ENCODE measurements at places on chromosomes 16 and 17.

- DNase-seq = no peak
Observed at GRCh38 chr17:53133876-53134275, 688.9 kb upstream of the KIF2B start.

DNA sequence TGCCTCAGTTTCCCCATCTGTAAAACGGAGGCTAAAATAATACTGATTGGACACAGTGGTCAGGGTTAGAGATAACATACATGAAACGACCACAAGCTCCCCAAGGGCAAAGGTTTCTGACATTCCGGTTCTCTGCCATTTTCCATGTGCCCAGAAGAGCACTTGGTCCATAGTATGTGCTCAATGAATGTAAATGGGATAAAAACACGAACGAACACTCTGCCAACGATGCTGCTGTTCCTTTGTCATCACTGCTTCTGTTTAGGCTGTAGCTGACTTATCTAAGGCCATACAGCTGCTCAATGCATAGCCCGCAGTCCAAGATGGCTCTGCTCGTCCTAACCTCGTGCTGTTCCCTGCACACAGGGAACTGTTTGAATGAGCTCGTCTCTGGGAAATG lies 102.0 kb downstream of the RMI2 start:
- DNase-seq = no peak

- DNase-seq = no peak
Observed at GRCh38 chr16:74862743-74863244, 88.2 kb upstream of the FA2H start.

GRCh38 chr17:6654841-6655731 lies 3.5 kb downstream of the C17orf100 start:
- DNase-seq = no peak

DNA sequence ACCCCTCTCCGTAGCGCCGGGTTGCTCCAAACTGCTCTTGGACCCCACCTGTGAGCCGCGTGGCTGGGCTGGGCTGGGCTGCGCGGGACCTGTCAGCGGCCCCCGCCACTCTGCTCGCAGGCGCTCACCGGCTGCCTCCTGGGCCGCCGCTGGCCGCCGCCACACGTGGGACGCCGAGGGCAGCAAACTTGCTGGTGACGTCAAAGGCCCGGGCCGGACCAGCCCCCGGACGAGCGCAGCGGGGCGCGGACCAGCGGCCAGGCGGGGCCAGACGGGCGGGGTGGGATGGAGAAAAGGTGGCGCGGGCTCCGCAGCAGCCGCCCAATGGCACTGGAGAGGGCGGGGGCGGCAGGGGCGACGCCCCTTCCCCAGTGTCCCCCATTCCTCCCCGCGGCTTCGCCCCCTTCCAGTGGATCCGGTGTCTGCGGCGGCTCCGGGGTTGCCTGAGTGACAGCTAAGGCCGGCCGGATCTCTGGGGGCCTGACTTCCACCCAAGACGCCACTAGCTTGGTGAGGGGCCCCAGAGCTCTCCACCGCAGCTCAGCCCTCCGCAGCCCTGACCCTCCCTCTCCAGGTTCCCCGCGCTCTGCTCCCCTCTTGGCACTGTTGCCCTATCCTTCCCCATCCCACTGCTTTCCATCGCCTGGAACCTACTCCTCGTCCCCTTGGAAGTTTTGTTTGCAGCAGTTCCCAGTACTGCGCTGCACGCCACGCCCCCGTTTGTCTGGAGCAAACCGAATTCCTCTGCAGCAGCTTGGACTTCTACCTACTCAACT lies at the start of gene HS3ST3A1:
Gene HS3ST3A1 (minus strand): TSS at position 154 of the 776 bp plus-strand sequence. CDS start 800 bp downstream, outside the sequence.
- no peak for DNase-seq

- no peak for DNase-seq
Observed at GRCh38 chr16:27241658-27242057, 26.9 kb downstream of the NSMCE1 start.

- no peak for DNase-seq
Observed at GRCh38 chr16:75111961-75112733, 4.4 kb downstream of the LDHD start.

GRCh38 chr17:35752945-35753764 lies at the start of gene GAS2L2:
Gene GAS2L2 (minus strand): TSS chr17:35753239. CDS start chr17:35752850, 389 bp downstream.
- no peak for DNase-seq

DNA sequence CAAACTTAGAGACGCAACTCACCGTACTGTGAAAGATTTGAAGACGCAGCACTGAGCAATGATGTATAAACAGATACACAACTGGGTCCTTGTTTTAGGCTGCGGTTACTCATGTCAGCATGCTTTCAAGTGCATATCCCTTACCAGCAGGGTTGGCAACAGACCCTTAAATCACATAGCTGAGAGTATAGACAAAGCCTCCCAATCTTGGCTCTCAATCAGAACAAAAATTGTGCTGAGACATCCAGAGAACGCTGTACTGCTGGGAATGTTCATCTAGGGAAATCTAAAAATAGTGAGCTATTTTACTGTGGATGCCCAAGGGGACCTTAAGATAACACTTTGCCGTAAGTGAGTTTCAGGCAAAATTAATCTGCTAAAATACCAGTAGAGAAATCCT lies 84.4 kb upstream of the NUDT7 start:
- DNase-seq = no peak

DNA sequence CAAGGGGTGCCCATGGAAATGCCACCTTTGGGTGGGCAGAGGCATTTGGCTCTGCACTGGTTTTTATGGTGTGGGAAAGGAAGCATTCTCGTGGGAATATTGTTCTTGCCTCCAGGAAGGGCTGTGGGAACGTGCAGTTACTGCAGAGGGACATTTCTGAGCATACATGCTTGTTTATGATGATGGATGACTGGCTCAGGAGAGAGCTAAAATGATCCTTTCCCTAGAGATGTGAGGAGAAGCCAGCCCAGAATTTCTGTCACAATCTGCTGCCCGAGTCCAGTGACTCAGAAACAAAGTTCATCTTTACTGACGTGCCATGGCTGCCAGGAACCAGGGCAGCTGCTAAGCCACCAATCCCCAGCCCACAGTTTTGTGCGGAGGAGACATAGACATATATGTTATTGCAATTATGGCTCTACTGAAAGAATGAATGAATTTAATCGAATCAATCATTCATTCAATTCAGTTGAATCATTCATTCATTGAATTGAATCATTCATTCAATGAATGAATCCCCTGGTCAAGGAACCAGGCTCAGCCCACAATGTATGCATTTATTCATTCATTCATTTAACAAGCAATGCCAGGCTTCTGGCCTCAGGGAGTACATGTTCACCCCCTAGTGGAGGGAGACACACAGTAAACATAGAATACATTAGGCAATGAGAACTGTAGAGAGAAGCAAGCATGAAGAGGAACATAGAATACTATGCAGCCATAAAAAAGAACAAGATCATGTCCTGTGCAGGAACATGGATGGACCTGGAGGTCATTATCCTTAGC lies 414.4 kb upstream of the HSBP1 start:
- DNase-seq = no peak

DNA sequence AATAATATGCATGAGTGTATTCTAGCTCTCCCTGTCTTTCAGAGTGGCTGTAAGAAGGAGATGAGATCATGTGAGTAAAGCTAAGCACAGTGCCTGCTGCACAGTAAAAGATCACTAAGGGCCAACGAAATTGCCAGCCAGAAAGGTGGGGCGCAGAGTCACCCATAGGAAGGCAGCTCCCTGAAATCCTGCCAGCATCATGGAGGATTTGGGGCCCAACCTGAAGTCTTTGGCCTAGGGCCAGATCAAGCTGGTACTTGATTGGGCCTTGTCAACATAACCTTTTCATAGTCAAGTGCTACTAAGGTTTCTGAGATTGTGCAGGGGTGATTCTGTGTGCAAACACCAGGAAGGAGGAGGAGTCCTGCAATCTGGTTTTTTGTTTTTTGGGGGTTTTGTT lies 16.5 kb downstream of the SCNN1B start:
- no peak for DNase-seq

GRCh38 chr17:76011951-76012350 lies 11.3 kb downstream of the CDK3 start:
- DNase-seq = no peak

DNA sequence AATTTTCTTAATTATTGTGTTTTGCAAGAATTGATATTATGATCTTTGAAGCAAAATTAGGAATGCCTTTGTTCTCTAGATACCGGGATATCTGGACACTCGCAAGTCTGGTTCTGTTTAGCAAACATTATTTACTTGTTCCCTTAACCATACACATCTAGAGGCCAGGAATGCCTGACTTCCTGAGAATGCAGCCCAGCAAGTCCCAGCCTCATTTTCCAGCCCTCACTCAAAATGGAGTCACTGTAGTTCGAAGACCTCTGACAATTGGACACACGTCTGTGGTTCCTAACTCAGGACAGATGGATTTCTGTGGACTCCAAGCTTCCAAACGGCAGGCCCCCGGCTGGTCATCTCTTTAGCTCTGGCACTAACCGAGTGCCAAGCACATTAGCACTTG lies 355.4 kb upstream of the RBFOX1 start:
- DNase-seq = no peak

GRCh38 chr17:14690704-14691103 lies 389.8 kb downstream of the HS3ST3B1 start:
- no peak for DNase-seq

DNA sequence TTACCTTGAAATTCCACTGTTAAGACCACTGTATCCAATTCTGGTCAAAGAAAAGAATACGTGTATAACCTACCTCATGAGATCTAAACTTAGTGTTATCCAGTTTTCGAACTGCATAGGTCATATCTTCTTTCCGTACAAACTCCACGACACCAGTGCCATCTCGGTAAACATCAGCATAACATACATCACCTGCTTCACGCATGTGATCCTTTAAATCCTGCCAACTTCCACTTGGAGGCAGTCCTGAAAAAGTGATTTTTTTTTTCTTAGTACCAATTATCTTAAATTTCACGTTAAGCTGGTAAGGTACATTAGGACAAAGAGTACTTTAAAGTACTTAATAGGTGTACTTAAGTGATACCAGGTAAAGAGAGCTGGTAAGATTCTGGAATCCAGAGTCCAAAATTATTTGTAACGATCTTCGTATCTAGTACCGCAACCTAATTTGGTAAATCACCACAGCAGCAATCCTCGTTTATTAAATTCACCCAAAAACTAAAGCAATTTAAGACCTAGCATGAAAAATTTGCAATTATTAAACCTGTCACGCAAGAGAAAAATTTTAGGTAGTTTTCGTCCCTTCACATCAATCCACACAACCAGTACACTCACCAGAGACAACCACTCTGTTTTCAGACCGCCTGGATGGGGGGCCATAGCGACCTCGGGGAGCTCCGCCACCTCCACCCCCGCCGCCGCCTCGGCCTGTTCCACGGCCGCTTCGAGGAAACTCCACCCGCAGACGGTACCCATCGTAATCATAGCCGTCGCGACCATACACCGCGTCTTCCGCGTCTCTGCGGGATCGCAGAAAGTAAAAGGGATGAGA lies 1.1 kb downstream of the SRSF1 start:
- DNase-seq = no peak

GRCh38 chr16:57092786-57093411 lies 516 bp downstream of the CPNE2 start:
- DNase-seq = peak; percentile 21

DNA sequence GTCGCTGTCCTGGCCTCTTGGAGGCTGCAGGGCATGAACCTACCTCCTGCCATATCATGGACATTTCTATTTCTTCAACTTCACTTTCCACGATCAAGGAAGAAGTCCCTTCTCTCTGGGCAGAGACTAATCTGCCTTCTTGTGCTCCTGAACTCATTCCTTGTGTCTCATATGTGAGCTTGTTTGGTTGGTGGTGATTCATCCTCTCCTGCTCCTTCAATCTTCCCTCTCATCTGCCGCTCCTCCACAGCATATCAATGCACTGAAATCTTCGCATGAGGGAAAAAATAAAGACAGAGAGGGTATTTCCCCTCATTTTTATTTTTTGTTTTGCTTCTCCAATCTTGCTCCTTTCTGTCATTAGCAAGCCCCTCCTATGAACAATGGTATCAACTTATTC lies 571.7 kb upstream of the GOT2 start:
- no peak for DNase-seq

DNA sequence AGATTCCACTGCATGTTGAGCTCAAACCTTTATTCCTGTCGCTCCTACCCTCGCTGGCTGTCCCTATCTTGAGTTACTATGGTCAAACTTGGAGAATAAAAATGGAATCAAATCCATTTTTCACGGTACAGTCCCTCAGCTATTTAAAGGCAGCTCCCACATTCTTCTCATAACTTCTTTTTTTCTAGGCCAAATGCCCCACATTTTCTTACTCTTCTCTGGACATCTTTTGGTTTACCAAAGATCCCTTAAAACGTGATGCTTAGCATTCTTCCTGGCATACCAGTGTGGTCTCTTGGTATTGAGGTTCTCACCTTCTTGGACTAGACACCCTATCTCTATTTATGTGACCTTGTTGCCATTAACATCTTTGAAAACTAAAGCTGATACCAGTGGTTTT lies 48.3 kb upstream of the MAF start:
- DNase-seq = no peak

DNA sequence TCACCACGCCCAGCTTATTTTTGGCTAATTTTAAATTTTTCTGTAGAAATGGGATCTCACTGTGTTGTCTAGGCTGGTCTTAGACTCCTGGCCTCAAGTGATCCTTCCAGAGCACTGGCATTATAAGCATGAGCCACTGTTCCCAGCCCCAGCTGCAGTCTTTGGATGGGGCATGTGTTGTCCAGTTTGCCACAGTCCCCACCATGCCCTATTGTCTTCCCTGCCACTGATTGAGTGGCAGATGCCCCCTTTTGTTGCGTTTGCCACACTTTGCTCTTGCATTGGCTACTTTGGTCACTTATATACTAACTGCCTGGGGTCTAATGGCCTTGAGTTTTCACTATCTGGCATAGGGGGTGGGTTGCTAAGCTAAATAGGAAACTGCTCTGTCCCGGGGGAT lies 60.8 kb downstream of the ABCC1 start:
- no peak for DNase-seq

DNA sequence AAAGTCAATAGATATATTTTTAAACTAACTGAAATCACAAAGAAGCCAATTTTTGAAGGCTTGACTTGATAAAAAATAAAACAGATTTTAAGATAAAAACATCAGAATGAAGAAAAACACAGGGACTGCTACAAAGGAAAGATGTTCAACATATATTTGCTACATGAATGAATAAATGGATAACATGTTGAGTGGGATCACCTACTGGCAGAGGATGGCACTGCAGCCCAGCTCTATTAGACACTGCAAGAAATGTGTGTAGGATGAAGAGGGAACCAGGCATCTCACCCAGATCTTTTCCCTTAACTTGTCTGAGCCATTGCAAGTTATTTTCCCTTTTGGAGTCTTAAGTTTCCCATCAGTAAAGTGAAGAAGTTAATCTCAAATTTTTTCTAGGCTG lies 4.2 kb downstream of the AIPL1 start:
- no peak for DNase-seq

GRCh38 chr17:42010898-42011516 lies 6.2 kb downstream of the DNAJC7 start:
- no peak for DNase-seq

DNA sequence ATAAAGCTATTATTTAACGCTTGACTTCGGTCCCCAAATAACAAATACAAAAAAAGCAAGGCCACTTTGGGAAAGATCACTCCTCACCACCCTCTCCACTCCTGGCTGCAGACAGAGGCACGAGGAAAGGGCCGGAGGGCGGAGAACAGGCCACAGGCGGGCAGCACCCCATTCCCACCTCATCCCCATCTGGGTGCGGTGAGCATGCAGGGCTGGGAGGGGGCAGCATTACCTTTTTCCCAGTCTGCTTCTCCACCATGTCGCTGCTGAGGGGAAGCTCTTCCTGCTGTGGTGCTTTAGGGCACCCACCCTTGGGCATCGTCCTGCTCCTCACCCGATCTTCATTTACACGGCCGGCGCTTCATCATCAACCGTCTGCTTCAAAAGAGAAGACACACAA lies 99.2 kb downstream of the ZNF778 start:
- no peak for DNase-seq

GRCh38 chr16:47507701-47508100 lies 46.6 kb downstream of the PHKB start:
- DNase-seq = no peak
